ENCODE measurements at places on chromosomes 12 and 14.

GRCh38 chr14:60092526-60092920 lies 800 bp downstream of the PCNX4 start:
- no peak for DNase-seq

- DNase-seq = no peak
Observed at GRCh38 chr12:60803147-60803546, 1207.3 kb downstream of the SLC16A7 start.

- peak; percentile 5 for DNase-seq
Observed at GRCh38 chr14:32224737-32225377, 21.8 kb upstream of the RNU6-8 start.

DNA sequence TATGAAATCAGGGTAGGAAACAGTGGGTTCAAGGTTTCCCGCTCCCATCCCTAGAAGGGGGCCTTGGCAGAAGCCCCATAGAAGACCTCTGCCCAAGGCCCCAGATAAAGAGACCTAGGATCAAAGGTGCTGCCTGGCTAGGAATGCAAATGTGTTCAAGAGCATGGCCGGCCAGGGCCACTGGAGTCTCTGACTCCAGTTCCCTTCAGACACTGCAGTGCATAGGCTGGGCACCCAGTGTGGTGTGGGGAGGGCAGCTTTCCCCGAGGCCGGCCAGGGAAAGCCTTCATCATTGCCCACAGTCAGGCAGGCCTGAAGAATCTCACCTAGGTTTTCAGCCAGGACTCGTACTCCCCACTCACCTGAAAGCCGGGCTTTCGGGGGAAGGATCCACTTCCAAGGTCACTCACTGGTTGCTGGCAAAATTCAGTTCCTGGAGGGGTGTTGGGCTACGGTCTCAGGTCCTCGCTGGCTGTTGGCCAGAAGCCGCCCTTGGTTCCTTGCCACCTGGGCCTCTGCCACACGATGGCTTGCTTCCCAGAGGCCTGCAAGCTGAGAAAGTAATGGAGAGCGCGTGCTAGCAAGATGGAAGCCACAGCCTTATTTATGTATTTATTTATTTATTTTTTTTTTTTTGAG lies 9.7 kb upstream of the PEBP1 start:
- DNase-seq = no peak

DNA sequence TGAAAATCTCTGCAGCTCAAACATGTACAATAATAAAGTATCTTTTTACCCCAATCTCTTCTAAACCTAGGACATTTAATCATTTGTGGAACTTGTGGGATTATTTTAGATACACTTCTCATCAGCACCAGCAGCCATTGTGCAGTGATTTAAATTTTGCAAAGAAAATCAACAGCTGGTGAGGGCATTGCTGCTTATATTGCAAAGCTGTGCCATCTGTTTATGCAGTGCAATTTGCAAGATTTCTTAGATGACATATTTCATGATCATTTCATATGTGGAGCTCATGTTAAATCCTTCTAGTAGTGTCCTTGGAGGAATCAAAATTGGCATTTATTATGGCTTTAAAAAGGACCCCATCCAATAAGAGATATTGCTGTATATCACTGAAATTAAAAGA lies 320.7 kb downstream of the BTG1 start:
- no peak for DNase-seq

DNA sequence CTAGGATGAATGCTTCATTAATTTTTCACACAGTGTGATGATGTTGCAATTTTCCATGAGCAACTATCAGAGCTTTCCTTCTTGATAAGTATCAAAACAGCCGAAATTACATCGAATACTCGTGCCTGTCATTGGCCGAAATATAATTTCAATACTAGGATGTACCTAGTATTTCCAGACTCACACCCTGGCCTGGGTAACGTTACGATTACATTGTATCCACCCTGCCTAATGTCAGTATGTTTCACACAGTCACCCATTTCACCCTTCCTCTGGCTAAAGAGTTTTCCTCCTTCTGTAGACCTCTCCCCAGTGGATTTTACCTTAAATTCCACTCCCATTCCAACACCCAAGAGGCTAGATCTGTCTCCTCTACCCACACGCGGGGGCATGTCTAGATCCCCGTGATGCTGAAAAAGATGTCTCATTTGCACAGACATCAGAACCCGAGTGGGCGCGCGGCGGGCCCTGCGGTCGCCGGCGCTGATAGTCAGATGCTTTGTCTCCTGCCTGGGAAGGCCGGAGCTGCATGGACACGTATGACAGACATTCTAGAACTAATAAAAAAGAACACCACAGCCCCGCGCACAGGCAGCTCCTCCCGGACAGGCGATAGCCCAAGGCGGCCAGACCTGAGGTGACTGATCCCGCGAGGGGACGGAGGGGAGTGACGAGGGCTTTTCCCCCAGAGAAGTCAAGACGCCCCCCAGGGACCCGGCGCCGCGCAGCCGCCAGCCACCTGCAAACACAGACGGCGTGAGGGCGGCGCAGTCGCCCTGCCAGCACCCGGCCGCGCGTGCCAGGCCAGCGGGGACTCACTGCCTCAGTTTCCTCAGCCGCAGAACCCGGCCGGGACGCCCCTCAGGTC lies 723 bp downstream of the KIF21A start:
- peak; percentile 58 for DNase-seq

- no peak for DNase-seq
Observed at GRCh38 chr12:128829861-128830504, 6.2 kb upstream of the SLC15A4 start.

- DNase-seq = no peak
Observed at GRCh38 chr14:101062601-101063000, 159.1 kb upstream of the RTL1 start.

DNA sequence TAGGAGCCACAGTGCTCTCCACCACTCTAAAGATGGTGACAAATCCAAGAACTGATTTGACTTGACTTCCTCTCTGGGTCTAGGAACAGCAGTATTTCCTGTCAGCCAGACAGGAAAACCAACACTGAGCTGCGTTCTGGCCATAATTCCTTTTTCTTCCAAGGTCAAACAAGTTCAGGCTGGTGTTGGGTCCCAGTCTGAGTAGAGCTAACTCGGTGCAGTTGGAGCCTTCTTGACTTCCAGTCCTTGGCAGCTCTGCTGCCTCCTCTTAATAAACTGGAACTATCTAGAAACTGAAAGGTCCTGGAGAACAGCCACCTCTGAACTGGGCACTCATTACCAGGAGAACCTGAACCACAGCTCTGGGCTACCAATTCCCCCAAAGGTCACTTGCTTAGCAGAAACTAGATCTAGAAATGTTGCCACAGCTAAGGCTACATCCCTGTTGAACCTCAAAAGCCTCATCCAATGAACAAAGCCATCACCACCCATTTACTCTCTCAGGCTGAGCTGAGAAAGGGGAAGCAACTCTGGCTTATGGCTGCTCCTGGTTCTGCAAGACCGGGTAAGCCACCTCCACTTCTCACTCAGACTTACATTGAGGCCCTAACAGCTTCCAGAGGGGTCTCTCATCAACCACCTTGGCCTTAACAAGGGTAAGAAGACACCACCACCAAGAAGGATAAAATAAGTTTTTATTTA lies 27.7 kb downstream of the MAX start:
- DNase-seq = no peak

GRCh38 chr14:50210074-50210473 lies 21.3 kb downstream of the SOS2 start:
- no peak for DNase-seq

GRCh38 chr14:51095854-51096823 lies 1.2 kb upstream of the TRIM9 start:
- DNase-seq = peak; percentile 5

- DNase-seq = no peak
Observed at GRCh38 chr14:104743461-104744380, 9.2 kb upstream of the SIVA1 start.

- DNase-seq = no peak
Observed at GRCh38 chr14:52266179-52266578, 1.3 kb upstream of the PTGDR start.

- DNase-seq = no peak
Observed at GRCh38 chr12:31834150-31834549, 105.3 kb upstream of the AMN1 start.

- no peak for DNase-seq
Observed at GRCh38 chr14:68947802-68948201, 31.3 kb downstream of the ACTN1 start.

DNA sequence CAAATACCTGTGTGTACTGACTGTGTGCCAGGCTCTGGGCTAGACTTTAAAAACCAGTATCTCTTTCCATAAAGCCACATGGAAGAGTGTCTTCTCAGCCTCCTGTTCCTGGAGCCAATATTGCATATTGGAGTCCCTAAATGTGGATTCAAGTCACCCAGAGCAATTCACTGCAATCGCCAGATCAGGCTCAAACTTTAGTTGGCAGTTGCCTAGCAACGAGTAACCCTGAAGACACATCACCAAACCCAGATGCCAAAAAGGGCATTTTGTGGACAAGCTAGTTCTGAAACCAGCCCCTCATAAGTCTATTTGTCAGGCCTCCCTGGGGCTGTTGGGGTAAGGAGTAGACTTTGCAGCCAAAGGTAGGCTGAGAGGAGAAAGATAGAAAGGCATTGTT lies 13.7 kb downstream of the DPF3 start:
- no peak for DNase-seq

- no peak for DNase-seq
Observed at GRCh38 chr12:66978802-66979201, 290.4 kb upstream of the CAND1 start.

GRCh38 chr12:9866860-9867269 lies 2.3 kb downstream of the CLEC2B start:
- DNase-seq = no peak

DNA sequence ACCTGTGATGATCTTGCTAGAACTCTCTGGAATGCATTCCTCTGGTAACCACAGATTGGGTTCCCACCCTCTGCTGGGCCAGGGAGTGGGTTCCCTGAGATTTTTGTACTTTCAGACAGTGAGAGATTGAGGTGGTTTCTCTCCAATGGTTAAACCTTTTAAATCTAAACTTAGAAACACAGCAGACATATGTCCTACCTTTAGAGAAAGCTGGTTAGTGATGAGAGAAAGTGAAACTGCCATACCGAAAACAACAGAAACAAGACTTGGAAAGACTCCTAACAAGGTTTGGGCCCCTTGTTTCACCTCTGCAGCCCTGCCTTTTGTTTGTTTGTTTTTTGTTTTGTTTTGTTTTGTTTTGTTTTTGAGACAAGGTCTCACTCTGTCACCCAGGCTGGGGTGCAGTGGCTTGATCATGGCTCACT lies 9.7 kb upstream of the SGPP1 start:
- no peak for DNase-seq

DNA sequence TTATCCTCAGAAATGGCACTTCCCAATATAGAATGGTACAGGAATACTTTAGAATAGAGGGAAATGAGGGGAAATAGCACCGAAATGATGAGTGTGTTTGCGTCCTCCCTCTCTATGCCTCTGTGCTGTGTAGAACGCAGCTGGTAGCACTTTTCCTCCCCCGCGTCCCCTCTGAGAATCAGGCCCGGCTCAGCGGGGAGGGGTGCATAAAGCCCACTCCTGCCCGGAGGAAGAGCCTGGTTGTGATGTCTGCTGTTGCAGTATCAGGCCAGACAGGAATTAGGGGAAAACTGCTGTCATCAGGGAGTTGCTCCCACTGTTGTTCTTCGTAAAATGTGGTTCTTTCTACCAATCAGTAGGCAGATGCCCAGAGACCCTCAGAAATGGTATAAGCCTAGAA lies 76.0 kb downstream of the GALNT8 start:
- no peak for DNase-seq

GRCh38 chr14:96630281-96630680 lies 128.1 kb downstream of the PAPOLA start:
- DNase-seq = no peak

DNA sequence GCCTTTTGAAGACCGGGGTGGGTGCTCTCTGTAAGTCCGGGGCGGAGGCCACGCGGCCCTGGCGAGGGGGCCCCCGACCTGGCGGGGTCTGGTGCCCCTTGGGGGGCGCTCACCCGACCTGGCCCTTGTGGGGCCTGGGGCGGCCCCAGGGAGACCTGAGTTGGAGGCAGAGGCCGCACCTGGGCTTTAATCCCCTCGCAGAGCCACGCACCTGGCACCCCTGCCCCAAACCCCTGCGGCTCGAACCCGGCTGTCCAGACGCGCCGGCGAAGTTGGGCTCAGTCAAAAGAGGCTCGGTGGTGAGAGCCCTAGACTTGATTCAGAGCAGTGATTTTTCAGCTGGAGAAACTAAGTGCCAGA lies 267 bp downstream of the CFAP251 start:
- DNase-seq = no peak

GRCh38 chr14:101069228-101069549 lies 165.7 kb upstream of the RTL1 start:
- DNase-seq = no peak

DNA sequence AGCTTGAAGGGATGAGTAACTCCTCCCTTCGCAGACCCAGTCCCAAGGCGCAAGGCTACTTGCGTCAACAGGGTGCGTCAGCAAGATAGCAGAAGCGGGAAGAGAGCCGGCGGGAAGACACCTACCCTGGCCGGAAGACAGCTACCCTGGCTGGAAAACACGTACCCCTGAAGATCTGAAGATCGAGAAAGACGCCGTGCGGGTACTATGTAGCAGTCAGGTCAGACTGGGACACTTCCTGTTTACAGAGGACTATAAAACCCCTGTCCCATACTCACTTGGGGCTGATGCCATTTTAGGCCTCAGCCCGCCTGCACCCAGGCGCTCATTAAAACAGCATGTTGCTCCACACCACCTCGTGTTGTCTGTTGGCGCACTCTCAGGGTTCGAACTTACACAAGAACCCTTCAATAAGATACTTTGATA lies 80.9 kb downstream of the ABCD2 start:
- DNase-seq = no peak

- DNase-seq = no peak
Observed at GRCh38 chr12:13798162-13798561, 183.2 kb downstream of the GRIN2B start.

Data from activated CD4-positive, alpha-beta T cell treated with anti-CD3 and anti-CD28 coated beads, Interleukin-2, amount 50 U/mL, for 48 hours (primary cell).